ENCODE measurements at places on chromosomes 5 and 9.

GRCh38 chr9:112446526-112446925, 40.1 kb upstream of the KIAA1958 start:
- H3K36me3 ChIP-seq, result peaks cover 3% of the 10 kb centered on the region
- peaks cover 13% of the 10 kb centered on the region for H3K4me1 ChIP-seq
- H3K27ac ChIP-seq, result no peak overlapping the region
- no peak overlapping the region for H3K4me3 ChIP-seq
- no peak for DNase-seq

GRCh38 chr5:160923936-160924710, 72.1 kb upstream of the ATP10B start:
- no peaks in the 10 kb centered on the region for H3K36me3 ChIP-seq
- no peak overlapping the region for H3K27ac ChIP-seq
- no peaks in the 10 kb centered on the region for H3K4me1 ChIP-seq
- H3K4me3 ChIP-seq, result no peak overlapping the region

DNA sequence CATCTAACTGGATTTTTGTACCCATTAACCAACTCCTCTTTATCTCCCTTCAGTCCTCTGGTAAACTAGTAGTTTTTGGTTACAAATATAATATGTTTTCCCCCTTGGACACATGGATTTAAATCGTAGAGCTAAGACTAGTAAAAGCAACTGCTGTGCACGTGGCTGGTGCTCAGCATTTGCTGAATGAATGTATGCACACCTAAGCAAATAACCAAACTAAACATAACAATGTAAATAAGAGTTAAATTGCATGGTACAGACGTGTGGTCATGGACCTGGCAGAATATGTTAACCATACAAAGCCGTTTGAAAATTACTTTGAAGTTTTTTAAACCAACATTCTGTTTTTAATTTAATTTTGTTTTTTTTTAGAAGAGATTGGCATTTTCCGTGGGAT, 65.2 kb upstream of the FYB1 start:
- H3K36me3 ChIP-seq, result peaks cover 11% of the 10 kb centered on the region
- H3K4me3 ChIP-seq, result no peak overlapping the region
- peaks cover 28% of the 10 kb centered on the region for H3K27me3 ChIP-seq
- peaks cover 11% of the 10 kb centered on the region for H3K4me1 ChIP-seq
- H3K27ac ChIP-seq, result no peak overlapping the region

DNA sequence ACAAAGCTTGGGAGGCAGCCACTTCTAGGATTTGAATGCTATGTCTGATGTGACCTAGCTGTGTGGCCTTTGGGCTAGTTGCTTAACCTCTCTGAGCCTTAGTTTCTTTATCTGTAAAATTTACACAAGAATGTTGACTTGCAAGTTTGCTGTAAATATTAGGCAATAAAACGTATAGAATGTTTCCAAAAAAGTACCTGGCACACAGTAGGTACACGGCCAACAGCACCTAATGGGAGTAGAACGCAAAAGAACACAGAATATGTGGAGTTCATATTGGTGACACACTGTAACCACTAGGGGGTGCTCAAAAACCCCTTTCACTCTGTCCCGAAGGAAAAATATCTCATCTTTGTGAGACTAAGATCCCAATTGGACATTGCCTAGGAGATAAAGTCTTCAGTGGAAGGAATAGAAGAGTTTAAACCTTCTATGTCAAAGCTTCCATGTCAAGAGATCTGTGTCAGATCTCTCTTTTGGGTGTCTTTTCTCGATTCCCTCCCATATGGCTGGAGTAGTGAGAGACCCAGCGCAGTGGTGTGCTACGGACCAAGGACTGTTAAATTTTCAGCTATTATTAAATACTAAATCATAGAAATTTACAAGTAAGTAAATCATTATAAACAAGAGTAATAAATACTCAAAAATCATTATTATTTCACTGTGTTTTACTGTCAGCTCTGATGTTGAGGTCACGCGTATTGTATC, 145.4 kb upstream of the RAD23B start:
- H3K27ac ChIP-seq, result no peak overlapping the region
- no peak overlapping the region for H3K4me3 ChIP-seq
- DNase-seq, result no peak

GRCh38 chr5:119860463-119860862, 231.1 kb downstream of the FAM170A start:
- no peaks in the 10 kb centered on the region for H3K36me3 ChIP-seq
- H3K4me3 ChIP-seq, result no peak overlapping the region
- no peaks in the 10 kb centered on the region for H3K4me1 ChIP-seq
- H3K27ac ChIP-seq, result no peak overlapping the region
- no peaks in the 10 kb centered on the region for H3K27me3 ChIP-seq

GRCh38 chr5:107958861-107959260, 288.1 kb upstream of the EFNA5 start:
- H3K4me3 ChIP-seq, result no peak overlapping the region
- no peaks in the 10 kb centered on the region for H3K36me3 ChIP-seq
- no peak for DNase-seq
- no peaks in the 10 kb centered on the region for H3K27me3 ChIP-seq

DNA sequence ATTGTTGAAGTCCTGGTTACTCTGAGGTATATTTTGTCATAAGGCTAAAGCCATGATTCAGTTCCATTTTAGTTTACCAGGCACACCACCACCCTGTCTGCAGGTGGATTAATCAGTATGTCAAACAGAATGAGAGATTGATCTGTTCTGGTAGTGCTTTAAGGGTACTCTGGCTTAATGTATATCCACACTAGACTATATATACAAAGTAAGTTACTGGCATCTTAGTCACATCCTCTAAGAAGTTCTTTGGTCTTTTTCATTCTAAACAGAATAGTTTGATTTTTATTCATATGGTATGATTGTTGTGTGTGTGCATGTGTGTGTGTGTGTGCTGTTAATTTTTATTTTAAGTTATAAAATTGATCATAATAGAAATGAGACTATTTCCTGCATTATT, 61.8 kb downstream of the RAB24 start:
- no peak overlapping the region for H3K4me3 ChIP-seq

- no peaks in the 10 kb centered on the region for H3K27me3 ChIP-seq
- DNase-seq, result no peak
- no peak overlapping the region for H3K4me3 ChIP-seq
- H3K36me3 ChIP-seq, result no peaks in the 10 kb centered on the region
- H3K27ac ChIP-seq, result no peak overlapping the region
These were observed 26.4 kb downstream of the ANXA1 start for GRCh38 chr9:73178044-73178443.

DNA sequence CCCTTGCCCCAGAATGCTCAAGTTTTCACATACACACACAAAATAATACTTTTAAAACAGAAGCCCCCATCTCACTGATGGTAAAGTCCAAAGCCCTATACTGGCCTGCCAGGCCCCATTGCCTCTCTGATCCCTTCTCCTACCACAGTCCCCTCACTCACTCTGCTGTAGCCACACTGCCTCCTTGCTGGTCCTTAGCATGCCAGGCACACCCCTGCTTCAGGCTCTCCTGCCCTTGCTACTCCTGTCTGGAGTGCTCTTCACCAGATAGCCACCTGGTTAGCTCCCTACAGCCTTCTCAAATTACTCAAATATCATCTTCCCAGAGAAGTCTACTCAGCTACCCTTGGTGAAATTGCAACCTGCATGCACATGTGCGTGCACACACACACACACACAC, 177.5 kb downstream of the C5orf15 start:
- no peaks in the 10 kb centered on the region for H3K4me1 ChIP-seq
- H3K36me3 ChIP-seq, result no peaks in the 10 kb centered on the region
- DNase-seq, result no peak
- H3K27ac ChIP-seq, result no peak overlapping the region
- no peak overlapping the region for H3K4me3 ChIP-seq
- peaks cover 6% of the 10 kb centered on the region for H3K27me3 ChIP-seq

DNA sequence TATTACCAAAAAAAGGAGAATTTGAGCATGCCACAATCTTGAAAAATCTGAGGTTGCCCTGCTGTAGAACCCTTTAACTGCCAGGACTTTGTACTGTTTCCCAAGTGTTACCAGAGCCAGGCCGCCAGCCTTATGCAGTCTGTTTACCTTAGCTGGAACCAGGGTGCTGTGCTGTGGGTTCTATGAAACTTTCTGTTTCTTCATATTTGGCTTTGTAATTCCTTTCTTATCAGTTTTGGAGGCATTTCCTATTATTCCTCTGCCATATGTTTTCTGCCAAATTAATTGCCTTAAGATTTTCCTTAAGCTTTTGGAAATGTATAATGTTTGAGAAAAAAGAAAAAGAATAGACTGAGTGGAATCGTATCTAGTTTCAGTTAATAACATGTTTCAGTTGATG, 2.1 kb downstream of the S1PR3 start:
- peaks cover 7% of the 10 kb centered on the region for H3K27me3 ChIP-seq
- DNase-seq, result no peak
- no peak overlapping the region for H3K4me3 ChIP-seq

GRCh38 chr9:124489222-124489621, 18.0 kb downstream of the NR5A1 start:
- DNase-seq, result no peak
- no peaks in the 10 kb centered on the region for H3K4me1 ChIP-seq
- H3K27me3 ChIP-seq, result no peaks in the 10 kb centered on the region
- H3K36me3 ChIP-seq, result no peaks in the 10 kb centered on the region

DNA sequence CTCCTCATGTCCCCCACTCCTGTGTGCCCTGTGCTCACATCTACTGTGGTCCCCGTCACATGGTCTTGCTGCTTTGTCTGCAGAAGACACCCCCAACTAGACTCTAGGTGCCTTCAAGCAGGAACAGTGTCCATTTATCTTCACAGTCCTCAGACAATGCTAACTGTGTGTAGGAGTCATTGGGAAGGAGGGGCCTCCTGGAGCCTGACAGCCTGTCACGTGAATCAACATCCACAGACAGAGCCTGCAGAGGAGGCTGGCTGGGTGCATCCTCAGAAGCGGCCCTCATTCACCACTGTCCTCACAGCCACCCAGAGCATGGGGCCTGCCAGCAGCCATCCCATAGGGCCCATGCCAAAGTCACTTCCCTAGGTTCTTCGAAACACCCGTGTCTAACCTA, 98.7 kb downstream of the MED10 start:
- H3K27ac ChIP-seq, result no peak overlapping the region
- H3K4me3 ChIP-seq, result no peak overlapping the region
- DNase-seq, result no peak

DNA sequence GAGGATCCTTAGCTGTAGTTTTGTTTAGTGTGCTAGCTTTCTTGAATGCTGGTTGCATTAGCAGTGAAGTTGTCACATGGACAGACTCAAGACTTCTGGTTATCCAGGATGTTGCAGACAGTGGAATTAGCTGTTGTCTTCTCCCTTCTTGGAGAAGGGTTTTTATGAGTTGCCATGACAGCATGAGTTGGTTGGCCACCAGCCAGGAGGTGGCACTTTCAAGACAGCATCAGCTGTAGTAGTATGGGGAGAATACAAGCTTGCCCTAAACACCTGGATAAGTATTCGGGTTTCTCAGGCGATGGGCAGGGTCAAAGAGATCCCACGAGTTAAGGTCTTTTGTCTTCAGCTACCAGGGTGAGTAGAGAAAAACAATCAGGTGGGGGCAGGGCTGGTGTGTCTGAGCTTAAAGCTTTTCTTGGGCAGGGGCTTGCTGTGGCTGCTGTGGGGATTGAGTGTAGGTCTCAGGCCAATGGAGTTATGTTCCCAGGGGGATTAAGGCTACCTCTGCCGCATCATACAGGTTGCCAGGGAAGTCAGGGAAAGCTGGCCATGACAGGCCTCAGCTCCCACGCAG, 7.7 kb upstream of the C5orf47 start:
- H3K4me3 ChIP-seq, result no peak overlapping the region
- H3K27me3 ChIP-seq, result peaks cover 27% of the 10 kb centered on the region
- H3K36me3 ChIP-seq, result no peaks in the 10 kb centered on the region
- H3K4me1 ChIP-seq, result no peaks in the 10 kb centered on the region
- DNase-seq, result no peak
- no peak overlapping the region for H3K27ac ChIP-seq

DNA sequence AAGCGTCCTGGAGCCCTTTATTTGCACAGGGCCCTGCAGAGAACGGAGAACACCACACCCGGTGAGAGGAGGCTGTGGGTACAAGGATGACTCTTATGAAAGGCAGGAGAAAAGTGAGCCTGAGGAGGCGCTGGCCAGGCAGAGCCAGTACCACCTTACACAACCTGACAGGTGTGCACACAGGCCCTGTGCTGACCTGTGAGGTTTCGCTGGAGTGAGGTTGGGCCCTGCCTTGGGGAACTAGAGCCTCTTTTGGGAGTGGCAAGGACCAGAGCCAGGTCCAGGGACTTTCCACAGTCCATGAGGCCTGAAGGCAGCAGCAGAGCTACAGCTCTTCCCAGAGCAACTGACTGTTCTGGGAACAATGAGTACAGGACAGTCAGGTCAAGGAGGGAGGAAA, 3.1 kb downstream of the SRD5A1 start:
- no peak overlapping the region for H3K4me3 ChIP-seq
- H3K27me3 ChIP-seq, result no peaks in the 10 kb centered on the region
- peaks cover 11% of the 10 kb centered on the region for H3K36me3 ChIP-seq
- DNase-seq, result no peak
- peaks cover 10% of the 10 kb centered on the region for H3K4me1 ChIP-seq

DNA sequence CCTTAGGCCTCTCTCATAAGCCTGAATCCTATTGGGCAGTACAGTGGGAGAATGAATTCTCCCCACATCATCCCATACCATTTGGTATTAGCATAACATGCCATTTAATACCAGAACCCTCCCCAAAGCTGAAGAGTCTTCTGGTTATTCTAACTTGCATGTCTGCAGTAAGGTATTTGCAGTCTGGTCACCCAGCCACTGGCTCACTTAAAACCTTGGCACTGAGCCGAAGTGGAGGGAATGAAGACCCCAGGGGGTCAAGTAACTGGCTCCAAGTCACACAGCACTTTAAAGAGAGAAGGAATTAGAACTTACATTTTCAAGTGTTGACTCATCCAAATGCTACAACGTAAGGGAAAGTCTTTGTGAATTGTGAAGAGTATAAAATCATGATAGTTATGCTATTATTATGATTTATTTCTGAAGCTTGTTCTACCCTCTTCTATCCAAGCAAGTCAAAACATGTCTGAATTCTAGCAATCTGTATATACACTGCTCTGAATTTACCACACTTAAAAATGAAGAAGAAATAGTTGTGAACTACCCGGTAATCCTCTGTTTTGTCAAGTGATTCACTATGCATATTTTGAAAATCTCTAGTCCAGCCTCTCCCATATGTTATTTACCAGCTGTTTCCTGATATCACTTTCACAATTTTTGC, 28.5 kb downstream of the GLRA1 start:
- no peaks in the 10 kb centered on the region for H3K27me3 ChIP-seq
- no peaks in the 10 kb centered on the region for H3K36me3 ChIP-seq
- no peak overlapping the region for H3K27ac ChIP-seq
- H3K4me1 ChIP-seq, result no peaks in the 10 kb centered on the region

All from T-helper 2 cell treated with Interferon-gamma antibody and Interleukin-4, amounts not matched to agents 5 μg/mL and 100 μg/mL, for 36 hours (primary cell).